ENCODE measurements at places on chromosomes 4 and X.

- DNase-seq: no peak
These were observed 243.3 kb downstream of the CBR4 start for GRCh38 chr4:168766604-168767316.

DNA sequence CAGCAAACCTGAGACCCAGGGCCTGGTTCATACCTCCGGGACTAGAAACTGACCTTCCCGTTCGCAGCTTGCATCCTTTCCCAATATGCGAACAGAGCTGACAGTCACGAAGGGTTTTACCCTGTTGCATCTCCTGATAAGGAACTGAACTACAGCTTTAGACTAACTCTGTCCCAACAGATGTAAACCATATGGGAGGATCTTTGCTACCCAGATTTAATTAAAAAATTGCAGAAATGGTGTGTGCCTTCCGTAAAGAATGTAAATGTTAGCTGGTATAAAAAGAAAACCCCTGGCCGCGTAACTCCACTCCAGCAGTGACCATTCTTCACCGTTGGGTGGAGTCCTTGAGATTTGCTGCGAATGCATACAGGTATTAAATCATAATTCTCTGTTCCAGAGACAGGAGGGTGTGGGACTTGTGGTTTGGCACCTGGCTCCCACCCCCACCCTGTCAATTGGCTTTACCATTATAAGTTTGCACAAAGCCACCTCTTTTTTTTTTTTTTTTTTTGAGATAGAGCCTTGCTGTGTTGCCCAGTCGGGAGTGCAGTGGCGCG is 40.6 kb upstream of the SORCS2 start:
- no peak for DNase-seq

DNA sequence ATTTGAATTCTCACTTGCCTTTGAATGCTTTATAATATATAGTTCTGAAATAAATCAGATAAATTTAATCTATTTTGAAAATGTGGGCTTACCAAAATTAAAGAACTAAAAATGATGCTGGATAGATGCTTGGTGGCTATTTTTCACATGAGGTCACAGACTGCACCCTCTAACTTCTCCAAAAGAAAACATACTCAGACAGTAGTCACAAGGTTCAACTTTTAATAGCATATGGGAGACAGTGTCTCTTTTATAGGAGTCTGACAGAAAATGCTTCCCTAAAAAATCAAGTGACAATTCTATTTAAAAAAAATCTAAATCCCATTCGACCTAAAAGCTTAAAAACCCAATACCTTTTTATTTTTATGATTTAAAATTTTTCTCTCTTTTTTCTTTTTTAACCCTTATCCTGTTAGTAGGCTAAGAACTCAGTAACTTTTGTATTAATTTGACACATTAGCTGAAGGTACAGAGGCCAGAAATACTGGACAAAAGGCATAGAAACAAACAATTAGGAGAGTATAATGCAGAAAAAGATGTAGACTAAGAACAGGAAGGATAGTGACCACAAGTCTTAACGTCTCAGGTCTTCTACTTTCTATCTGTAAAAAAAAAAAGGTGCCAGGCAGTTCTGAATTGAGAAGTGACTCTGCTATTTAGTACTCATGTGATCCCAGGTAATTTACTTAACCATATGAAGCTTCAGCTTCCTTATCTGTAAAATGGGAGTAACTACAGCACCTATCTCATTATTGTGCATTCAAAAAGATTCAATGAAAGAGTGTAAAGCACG is 7.6 kb downstream of the TIGD4 start:
- DNase-seq: no peak

DNA sequence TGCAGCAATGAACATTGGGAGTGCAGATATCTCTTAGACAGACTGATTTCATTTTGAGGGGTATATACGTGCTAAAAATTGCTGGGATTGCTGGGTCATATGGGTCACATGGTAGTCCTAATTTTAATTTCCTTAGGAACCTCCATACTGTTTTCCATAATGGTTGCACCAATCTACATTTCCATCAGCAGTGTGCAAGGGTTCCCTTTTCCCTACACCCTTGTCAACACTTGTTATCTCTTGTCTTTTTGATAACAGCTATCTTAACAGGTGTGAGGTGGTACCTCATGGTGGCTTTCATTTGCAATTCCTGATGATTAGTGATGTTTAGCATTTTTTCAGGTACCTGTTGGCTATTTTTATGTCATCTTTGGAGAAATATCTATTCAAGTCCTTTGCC is 57.0 kb downstream of the GPC3 start:
- no peak for DNase-seq

GRCh38 chr4:124863040-124863545 is 150.6 kb upstream of the ANKRD50 start:
- DNase-seq: no peak

DNA sequence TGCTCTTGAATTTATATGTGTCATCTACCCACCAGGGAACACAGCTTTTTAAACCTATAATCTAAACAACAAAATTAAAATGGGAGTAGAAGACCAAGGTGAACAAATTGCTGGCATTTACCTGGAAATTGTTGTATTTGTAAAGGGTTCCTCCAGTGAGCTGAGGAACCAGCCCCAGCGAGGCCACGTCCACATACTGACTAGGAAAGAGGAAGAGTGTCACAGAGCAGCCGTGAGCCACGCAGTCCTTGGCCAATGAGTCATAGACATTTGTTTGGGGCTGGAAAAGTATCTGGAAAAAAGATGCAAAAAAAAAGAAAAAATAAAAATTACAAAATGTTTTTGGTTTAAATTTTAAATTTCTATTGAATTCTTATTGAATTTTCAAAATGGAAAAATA is 58.7 kb downstream of the METTL14 start:
- DNase-seq: no peak

DNA sequence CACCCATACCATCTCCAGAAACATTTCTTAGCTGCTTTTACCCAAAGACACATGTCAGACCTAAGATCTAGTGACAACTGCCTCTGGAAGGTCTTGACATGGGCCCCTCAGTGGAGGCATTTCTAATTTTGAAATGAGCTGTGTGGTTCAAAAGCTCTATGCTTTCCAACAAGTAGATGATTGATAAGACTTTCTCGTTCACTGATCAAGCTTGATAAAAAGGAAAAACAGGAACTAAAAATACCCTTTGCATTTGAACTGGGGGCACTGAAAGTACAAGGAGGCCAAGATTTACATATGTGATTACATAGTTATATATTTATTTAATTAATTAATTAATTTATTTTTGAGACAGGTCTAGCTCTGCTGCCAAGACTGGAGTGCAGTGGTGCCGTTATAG is 61.3 kb upstream of the SCOC start:
- no peak for DNase-seq

Measured in transverse colon (tissue), 4 donors.